ENCODE measurements at places on chromosomes 13 and 19.

- DNase-seq = no peak
Measured at GRCh38 chr19:57803594-57804325, 11.0 kb downstream of the ZNF552 start.

DNA sequence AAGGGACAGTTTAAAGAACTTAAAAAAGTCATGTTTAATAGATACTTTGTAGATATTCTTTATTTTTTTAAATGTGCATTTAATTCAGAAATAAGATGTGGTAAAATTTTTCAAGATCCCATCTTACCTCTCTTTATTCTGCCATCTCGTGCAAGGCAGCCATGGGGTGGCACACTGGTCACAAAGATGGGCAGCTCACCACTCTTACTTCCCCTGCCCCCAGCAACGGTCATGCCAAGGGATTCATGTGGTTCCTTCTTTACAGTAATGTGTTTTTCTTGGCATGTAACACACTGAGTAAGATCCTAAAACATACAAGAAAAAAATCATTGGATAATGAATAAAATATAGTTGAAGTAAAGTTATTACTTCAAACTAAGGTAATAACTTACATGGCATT is 64.2 kb downstream of the LNX2 start:
- no peak for DNase-seq

DNA sequence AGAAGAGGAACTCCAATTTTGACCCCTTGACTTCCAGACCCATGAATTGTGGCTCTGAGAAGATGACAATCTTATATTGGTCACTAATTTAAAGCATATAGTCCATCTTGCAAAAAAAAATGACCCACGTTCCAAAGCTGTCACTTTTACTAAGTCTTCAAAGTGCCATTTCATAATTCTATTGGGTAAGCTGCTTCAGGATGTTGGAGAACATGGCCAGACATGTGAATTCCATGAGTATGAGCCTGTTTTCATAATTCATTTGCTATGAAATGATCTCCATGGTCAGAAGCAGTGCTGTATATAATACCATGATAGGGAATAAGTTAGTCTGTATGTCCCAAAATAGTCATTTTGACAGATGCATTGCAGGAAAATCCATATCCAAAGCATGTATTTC is 1787.3 kb downstream of the SLITRK5 start:
- DNase-seq = no peak

- DNase-seq = no peak
Measured at GRCh38 chr19:30942636-30943035, 406.6 kb downstream of the TSHZ3 start.

GRCh38 chr13:81388400-81388799 is 1047.5 kb upstream of the SPRY2 start:
- DNase-seq = no peak

GRCh38 chr13:80010286-80010831 is 330.6 kb downstream of the SPRY2 start:
- no peak for DNase-seq

GRCh38 chr13:20190076-20190475 is 2.7 kb downstream of the GJB2 start:
- DNase-seq = no peak

GRCh38 chr19:41441321-41441945 is 1.5 kb upstream of the ERICH4 start:
- no peak for DNase-seq

DNA sequence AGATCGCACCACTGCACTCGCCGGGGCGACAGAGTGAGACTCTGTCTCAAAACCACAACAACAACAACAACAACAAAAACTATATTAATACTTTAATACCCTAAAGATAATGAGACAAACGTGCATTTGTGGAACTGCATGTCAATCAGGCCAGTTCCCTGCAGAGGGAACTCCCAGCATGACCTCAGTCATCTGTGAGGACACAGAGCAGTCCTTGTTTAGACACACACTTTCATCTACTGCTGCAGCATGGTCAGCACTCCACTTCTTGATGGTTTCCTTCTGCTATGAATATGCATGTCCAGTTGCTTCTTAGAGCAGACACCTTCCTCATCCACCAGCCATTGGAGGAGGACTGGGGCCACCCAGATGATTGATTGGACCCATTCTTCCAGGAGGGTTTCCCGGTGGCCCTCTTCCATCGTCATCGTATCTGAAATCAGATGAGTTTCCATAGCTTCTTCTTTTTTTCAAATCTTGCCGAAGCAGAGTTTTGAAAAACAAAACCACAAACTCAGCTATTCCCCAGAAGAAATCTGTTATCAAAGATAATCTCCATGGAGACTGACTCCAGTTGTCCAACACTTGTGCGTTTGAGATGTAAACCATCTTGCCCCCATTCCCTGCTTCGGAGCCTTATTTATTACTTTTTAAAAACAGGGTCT is 26.5 kb downstream of the ZNF607 start:
- DNase-seq = no peak

- no peak for DNase-seq
Measured at GRCh38 chr19:28456708-28457320, 756.1 kb downstream of the UQCRFS1 start.

GRCh38 chr19:45477713-45478453 is 10.1 kb downstream of the FOSB start:
- no peak for DNase-seq

- no peak for DNase-seq
Measured at GRCh38 chr19:1232652-1233072, 5.1 kb downstream of the CBARP start.

GRCh38 chr13:111027458-111028439 is 87.4 kb upstream of the ARHGEF7 start:
- no peak for DNase-seq

GRCh38 chr19:43780706-43781525 is at the start of gene KCNN4:
Gene KCNN4 (minus strand): TSS chr19:43780973. CDS start chr19:43780861, 112 bp downstream.
- DNase-seq = no peak

- no peak for DNase-seq
Measured at GRCh38 chr19:8638078-8638619, 7.7 kb downstream of the NFILZ start.

DNA sequence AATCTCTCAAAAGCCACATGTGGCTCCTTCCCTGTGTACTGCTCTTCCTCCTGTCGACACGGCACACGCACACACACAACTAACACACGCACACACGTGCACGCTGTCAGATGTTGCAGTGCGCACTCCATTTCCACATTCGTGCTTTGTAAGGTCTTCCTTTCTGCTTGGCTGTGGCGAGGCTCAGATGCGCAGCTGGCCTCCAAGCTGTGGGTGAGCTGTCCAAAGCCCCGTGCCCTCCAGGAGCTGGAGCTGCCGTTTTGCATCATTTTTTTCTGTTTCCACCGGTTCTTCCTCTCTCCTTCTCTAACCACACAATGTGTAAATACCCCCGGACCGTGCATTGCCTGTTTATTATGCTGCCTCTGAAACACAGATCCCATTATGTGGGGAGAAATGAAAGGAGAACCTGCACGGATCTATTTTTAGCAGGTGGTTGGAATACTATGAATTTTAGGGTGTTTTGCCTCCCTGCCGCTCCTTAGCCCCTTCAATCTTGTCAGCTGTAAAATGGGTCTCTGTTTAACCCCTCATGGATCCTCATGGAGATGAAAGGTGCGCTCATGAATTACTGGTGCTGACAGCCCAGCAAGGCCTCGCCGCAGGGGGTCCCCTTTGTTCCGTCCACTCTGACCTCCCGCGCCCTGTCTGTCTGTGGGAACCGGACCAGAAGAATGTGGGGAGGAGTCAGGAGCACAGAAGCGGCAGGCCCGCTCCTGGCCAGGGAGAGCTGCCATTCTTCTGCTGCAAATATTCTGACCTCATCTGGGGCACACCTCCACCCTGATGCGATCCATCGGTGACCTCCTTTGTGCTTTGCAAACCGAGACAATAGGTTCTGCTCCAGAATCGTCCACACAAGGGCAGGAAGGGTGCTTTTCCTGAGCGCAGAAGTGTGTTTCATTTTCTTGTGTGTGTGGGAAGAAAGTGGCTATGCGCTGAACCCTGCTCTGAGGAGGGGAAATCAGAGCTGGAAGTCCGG is 137.7 kb downstream of the SOX1 start:
- no peak for DNase-seq

GRCh38 chr13:93525087-93525486 is 298.5 kb downstream of the GPC6 start:
- DNase-seq = no peak

DNA sequence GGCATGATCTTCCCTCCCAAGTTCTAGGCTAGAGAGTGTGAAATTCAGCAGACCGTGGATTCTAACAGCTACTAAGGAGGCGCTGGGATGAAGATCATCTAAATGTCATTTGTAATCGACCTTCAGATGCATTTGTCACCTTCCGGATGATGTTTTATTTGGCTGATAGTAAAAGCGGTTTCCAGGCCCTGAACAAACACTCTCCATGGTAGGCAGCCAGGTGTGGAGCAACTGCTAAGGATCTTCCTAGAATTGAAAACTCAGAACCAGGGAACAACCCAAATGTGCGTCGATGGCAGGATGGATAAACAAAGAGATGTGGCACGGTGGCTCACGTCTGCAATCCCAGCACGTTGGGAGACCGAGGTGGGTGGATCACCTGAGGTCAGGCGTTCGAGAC is 107.2 kb upstream of the CACNA1A start:
- no peak for DNase-seq

DNA sequence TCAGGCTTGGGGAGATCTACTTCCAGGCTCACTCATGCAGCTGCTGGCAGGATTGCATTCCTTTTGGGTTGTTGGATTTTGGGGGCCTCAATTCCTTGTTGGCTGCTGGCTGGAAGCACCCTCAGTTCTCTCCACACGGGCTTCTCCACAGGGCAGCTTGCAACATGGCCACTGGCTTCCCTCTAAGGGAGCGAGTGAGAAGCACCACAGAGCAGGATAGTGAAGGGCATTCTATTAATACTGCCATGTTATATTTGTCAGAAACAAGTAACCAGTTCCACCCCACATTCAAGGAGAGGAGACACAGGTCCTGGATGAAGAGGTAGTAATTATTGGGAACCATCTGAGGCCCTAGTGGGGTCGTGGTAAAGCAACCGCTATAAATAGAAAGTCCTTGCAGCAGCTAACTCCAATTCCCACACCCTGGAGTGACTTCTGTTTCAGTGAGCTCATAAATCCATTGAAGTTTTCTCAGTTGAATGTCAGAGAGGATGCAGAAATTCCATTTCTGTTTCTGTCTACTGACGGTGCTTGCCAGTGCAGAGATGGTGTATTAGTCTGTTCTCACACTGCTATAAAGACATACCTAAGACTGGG is 558.9 kb downstream of the IRS2 start:
- no peak for DNase-seq

All from SW 1271 (cell line).